ENCODE measurements at places on chromosomes 5 and 9.
A peak's percentile ranks its signal among the peaks of the same experiment; 100 is the strongest.

- peak overlapping the region; percentile 4 for H3K27ac ChIP-seq
- no peaks in the 10 kb centered on the region for H3K4me1 ChIP-seq
- H3K27me3 ChIP-seq, result no peaks in the 10 kb centered on the region
- no peaks in the 10 kb centered on the region for H3K36me3 ChIP-seq
- no peak for DNase-seq
These were observed 261.6 kb downstream of the NFIB start for GRCh38 chr9:14052359-14052758.

DNA sequence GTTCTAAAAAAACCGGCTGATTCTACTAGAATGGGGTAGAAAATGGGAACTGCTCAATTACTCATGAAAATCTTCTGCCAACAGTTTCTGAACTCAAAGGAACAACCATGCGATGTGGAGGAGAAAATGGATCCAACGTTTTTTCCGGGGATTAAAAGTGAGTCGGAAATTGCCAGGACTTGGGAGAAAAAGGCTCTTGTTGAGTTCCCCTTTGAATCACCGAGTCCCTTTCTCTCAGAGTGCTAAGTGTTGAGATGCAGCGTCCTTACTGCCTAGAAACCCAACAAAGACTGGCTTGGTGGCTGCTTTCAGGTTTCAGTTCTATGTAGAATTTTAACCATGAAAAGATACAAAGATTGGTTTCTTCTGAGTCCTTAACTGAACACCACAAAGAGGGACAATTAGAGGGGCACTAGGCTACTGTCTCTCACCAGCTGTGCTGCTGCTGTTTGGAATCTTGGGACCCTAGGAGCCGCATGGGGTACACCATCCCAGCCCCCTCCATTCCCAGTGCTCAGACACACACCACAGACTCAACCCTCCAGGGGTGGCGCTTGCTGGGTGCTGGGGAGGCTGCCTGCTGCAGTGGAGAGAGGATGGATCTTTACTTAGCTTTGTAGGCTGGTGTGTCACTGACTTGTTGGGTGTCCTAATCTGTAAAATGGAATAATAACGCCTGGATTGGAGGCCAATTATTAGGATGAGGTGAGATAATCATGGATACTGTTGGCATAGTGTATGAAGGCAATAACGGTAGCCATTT lies 21.5 kb upstream of the NEUROG1 start:
- DNase-seq, result no peak
- peaks cover 4% of the 10 kb centered on the region for H3K4me1 ChIP-seq
- H3K4me3 ChIP-seq, result no peak overlapping the region
- peaks cover 48% of the 10 kb centered on the region for H3K27me3 ChIP-seq
- no peaks in the 10 kb centered on the region for H3K36me3 ChIP-seq
- H3K27ac ChIP-seq, result no peak overlapping the region

DNA sequence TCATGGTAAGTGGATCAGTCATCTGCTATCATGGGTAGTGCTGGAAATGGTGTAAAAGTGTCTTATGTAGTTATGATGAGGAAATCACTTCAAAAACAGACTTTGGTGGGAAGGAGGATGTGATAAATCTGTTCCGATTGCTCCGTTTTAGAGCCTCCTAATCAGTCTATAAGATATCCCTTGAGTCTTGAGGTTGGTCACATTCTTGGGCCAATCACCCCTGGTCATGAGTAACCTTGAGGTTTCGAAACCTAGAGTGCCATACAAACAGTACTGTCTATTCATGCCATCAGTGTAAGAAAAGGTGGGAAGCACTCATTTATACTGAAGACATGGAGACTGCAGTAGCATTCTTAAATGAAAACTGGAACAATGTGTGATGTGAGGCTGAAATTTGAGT lies 45.8 kb downstream of the LRRTM2 start:
- H3K27me3 ChIP-seq, result no peaks in the 10 kb centered on the region
- DNase-seq, result no peak
- H3K4me3 ChIP-seq, result no peak overlapping the region
- H3K36me3 ChIP-seq, result peaks cover 30% of the 10 kb centered on the region
- H3K27ac ChIP-seq, result no peak overlapping the region

- H3K27ac ChIP-seq, result no peak overlapping the region
- no peak overlapping the region for H3K4me3 ChIP-seq
- H3K36me3 ChIP-seq, result no peaks in the 10 kb centered on the region
- H3K4me1 ChIP-seq, result no peaks in the 10 kb centered on the region
- no peaks in the 10 kb centered on the region for H3K27me3 ChIP-seq
These were observed 148.2 kb downstream of the COX7C start for GRCh38 chr5:86765778-86766502.

DNA sequence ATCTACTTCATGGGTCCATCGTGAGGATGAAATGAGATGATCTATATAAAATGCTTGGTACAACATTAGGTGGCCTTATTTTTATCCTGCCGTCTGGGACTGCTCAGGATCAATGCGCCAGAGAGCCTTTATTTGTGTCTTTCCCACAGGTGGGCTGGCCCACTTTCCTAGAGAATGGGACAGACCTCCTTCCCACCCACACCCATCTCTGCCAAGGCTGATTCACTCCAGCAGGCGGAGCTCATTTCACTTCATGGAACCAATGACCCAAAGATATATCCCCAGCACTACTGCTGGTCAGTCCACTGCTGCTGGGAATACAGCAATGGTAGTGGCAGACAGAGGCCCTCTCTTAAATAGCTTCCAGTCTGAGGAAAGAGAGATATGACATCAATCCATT lies 35.7 kb downstream of the TGFBI start:
- H3K4me3 ChIP-seq, result no peak overlapping the region
- H3K27ac ChIP-seq, result no peak overlapping the region
- no peaks in the 10 kb centered on the region for H3K27me3 ChIP-seq
- no peak for DNase-seq
- H3K4me1 ChIP-seq, result no peaks in the 10 kb centered on the region
- H3K36me3 ChIP-seq, result peaks cover 30% of the 10 kb centered on the region

GRCh38 chr5:68746220-68746619 lies 347.6 kb upstream of the SLC30A5 start:
- no peaks in the 10 kb centered on the region for H3K4me1 ChIP-seq
- no peak for DNase-seq
- no peak overlapping the region for H3K4me3 ChIP-seq
- no peak overlapping the region for H3K27ac ChIP-seq
- no peaks in the 10 kb centered on the region for H3K27me3 ChIP-seq

GRCh38 chr9:2502760-2503159 lies 118.8 kb upstream of the VLDLR start:
- H3K36me3 ChIP-seq, result no peaks in the 10 kb centered on the region
- DNase-seq, result no peak
- no peaks in the 10 kb centered on the region for H3K4me1 ChIP-seq
- H3K27ac ChIP-seq, result no peak overlapping the region
- H3K27me3 ChIP-seq, result no peaks in the 10 kb centered on the region

- no peak for DNase-seq
- peaks cover 49% of the 10 kb centered on the region for H3K36me3 ChIP-seq
- H3K4me1 ChIP-seq, result no peaks in the 10 kb centered on the region
- H3K27me3 ChIP-seq, result no peaks in the 10 kb centered on the region
- H3K27ac ChIP-seq, result no peak overlapping the region
- no peak overlapping the region for H3K4me3 ChIP-seq
These were observed 215.2 kb downstream of the COMMD10 start for GRCh38 chr5:116299746-116300640.

DNA sequence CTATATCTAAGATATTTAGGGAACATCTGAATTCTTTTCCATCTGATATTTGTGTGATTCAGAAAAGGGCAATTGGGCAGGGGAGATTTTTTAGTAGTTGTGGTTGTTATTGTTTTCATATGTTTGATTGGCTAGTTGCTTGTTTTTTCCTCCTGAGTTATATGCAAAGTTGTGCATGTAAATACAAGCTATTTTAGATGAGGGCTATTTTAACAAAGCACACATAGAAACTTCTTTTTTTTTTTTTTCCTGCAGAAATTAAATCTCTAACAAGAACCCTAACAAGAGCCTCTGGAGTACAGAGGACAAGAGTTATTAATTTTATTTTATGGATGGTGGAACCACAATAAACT lies 559.1 kb downstream of the CETN3 start:
- H3K27me3 ChIP-seq, result no peaks in the 10 kb centered on the region
- no peaks in the 10 kb centered on the region for H3K4me1 ChIP-seq
- H3K27ac ChIP-seq, result no peak overlapping the region

- DNase-seq, result no peak
- H3K4me3 ChIP-seq, result no peak overlapping the region
- peaks cover 39% of the 10 kb centered on the region for H3K36me3 ChIP-seq
- H3K27ac ChIP-seq, result no peak overlapping the region
- no peaks in the 10 kb centered on the region for H3K4me1 ChIP-seq
These were observed 18.8 kb downstream of the FUBP3 start for GRCh38 chr9:130598188-130598587.

GRCh38 chr9:6384732-6385131 lies 28.3 kb upstream of the UHRF2 start:
- no peaks in the 10 kb centered on the region for H3K36me3 ChIP-seq
- H3K4me3 ChIP-seq, result no peak overlapping the region
- no peak for DNase-seq
- no peaks in the 10 kb centered on the region for H3K4me1 ChIP-seq
- H3K27me3 ChIP-seq, result no peaks in the 10 kb centered on the region

DNA sequence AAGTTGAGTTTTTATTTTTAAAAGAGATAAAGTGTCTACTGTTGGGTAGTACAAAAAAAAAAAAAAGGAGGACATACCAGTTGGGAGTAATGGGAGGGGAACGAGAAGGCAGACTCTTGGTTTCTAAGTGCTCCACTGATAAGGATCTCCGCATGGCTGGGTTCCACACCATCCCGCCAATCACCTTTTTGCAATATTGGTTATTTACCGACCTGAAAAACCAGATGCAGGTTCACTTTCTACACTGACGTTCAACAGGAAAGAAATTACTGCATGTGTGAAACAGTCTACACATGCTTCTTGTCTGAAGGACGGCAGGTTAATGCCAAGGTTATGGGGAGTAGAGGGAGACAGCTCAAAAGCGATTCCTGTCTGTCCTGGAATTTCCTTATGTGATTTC lies 75.5 kb downstream of the PTPN3 start:
- H3K4me1 ChIP-seq, result no peaks in the 10 kb centered on the region
- no peak overlapping the region for H3K4me3 ChIP-seq
- peaks cover 82% of the 10 kb centered on the region for H3K36me3 ChIP-seq
- H3K27ac ChIP-seq, result no peak overlapping the region
- DNase-seq, result no peak

GRCh38 chr9:5488221-5489008 lies 21.9 kb upstream of the PDCD1LG2 start:
- H3K4me3 ChIP-seq, result no peak overlapping the region
- no peaks in the 10 kb centered on the region for H3K4me1 ChIP-seq
- no peaks in the 10 kb centered on the region for H3K27me3 ChIP-seq
- no peaks in the 10 kb centered on the region for H3K36me3 ChIP-seq
- no peak for DNase-seq

- DNase-seq, result no peak
- H3K36me3 ChIP-seq, result no peaks in the 10 kb centered on the region
- no peaks in the 10 kb centered on the region for H3K27me3 ChIP-seq
- no peak overlapping the region for H3K27ac ChIP-seq
- H3K4me3 ChIP-seq, result no peak overlapping the region
- H3K4me1 ChIP-seq, result no peaks in the 10 kb centered on the region
These were observed 150.7 kb downstream of the CMYA5 start for GRCh38 chr5:79840084-79840990.

DNA sequence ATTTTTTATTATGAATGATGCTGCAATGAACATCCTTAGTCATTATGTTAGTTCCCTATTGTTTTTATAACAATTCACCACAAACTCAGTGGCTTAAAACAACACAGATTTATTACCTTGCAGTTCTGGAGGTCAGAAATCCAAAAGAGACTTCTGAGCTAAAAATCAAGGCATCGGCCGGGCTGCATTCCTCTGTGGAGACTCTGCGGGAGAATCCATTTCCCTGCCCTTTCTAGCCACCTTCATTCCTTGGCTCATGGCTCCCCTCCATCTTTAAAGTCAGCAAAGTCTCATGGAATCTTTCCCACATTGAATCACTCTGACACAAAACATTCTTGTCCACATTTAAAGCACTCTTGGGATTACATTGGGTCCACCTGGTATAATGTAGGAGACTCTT lies 38.6 kb downstream of the SNX18 start:
- H3K27me3 ChIP-seq, result no peaks in the 10 kb centered on the region
- H3K36me3 ChIP-seq, result peaks cover 10% of the 10 kb centered on the region
- H3K4me3 ChIP-seq, result no peak overlapping the region

Data from tibial artery (tissue), 4 donors.